Ascending aorta (tissue), 2 donors: ENCODE measurements at places on chromosomes 1 and 21.

DNA sequence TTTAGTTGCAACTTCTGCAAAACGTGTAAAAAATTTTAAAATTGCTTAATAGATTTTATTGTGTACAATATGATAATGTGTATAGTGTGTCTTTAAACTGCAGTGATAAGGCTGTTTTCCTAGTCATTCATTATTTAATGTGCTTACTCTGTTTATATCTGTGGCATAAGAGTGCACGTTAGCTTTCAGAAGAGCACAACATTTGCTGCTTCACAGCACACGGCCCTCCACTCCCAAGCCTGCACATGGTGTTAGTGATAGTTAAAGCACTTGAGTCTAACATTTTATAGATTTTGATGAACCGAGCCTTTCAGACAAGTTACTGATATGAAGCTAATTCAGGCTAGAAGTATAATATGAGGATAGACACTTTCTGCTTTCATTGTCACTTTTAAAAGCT, 120.6 kb downstream of the ADGRL2 start:
- H3K36me3 ChIP-seq: no peaks in the 10 kb centered on the region
- no peaks in the 10 kb centered on the region for H3K4me1 ChIP-seq
- no peak overlapping the region for H3K27ac ChIP-seq
- H3K4me3 ChIP-seq: no peak overlapping the region
- H3K27me3 ChIP-seq: no peaks in the 10 kb centered on the region
- DNase-seq: no peak

DNA sequence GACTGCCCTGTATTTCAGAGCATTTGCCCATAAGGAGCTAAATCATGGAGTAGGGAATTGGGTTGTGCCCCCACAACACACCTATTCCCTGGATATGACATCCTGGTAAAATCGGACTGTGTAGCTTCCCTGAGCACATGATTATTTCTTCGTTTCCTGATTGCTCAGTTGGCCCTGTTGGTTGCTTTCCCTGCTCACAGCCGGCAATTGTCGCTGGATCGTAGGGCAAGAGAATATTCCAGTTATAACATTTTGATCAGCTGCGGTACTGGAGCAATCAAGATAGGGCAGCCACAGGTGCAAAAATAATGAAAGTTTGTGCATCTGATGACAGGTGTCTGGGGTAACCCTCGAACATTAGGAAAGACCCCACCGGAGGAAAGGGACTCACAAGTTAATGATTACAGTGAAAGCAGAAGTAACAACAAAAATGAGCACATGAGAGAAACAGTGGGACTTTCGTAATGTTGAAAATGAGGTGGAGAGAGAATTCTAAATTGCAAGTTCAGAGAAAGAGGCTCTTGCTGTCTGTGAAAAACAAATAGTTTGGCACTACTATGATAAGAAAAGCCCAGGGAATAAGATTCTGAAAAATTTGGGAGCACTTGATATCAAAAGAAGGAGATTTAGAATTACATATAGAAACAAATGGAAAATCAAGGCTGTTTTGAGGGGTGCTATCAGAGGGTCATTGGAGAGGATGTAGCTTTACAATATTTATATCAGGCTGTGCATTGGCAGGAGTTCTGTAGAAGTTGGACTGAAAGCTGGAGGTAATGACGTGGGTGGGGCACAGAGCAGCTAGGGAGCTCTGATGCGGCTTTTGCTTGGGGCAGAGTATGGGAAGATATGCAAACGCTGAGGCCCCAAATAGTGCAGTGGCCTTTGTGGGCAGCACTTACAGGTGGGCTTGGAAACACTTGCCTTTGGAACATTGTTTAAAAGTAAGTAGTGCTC, at the start of gene MAB21L3:
MAB21L3 (plus strand) TSS at position 833 of the 957 bp plus-strand sequence. CDS start 1,217 bp downstream, outside the sequence.
- no peak within 1 kb of the TSS for H3K27ac ChIP-seq
- H3K36me3 ChIP-seq: no peaks in the 10 kb centered on the region
- H3K4me1 ChIP-seq: no peaks in the 10 kb centered on the region
- DNase-seq: no peak
- H3K4me3 ChIP-seq: no peak within 1 kb of the TSS

DNA sequence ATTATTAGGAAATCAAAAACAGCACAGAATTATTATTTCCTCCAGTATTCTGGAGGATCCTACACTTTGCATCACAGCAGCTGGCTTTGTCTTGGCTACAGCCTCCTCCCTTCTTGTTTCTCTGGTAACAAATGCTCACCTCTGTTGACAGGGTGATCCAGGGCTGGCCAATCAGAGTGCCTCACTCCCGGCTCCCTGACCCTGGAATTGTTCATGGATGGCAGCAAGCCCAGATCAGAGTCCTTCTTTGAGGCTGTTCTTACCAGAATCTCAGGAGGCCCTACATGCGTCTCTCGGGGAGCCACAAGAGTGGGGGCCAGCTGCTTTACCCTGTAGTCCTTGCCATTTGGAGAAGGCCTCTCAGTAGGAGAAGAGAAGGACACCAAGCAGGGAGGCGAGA, 48.4 kb upstream of the IGSF5 start:
- H3K36me3 ChIP-seq: no peaks in the 10 kb centered on the region
- no peaks in the 10 kb centered on the region for H3K4me1 ChIP-seq
- H3K27ac ChIP-seq: no peak overlapping the region
- H3K27me3 ChIP-seq: no peaks in the 10 kb centered on the region

- H3K27ac ChIP-seq: no peak overlapping the region
- H3K27me3 ChIP-seq: no peaks in the 10 kb centered on the region
- H3K36me3 ChIP-seq: no peaks in the 10 kb centered on the region
- H3K4me3 ChIP-seq: no peak overlapping the region
- no peaks in the 10 kb centered on the region for H3K4me1 ChIP-seq
- no peak for DNase-seq
Observed at GRCh38 chr1:31232689-31233088, 7.0 kb downstream of the NKAIN1 start.

DNA sequence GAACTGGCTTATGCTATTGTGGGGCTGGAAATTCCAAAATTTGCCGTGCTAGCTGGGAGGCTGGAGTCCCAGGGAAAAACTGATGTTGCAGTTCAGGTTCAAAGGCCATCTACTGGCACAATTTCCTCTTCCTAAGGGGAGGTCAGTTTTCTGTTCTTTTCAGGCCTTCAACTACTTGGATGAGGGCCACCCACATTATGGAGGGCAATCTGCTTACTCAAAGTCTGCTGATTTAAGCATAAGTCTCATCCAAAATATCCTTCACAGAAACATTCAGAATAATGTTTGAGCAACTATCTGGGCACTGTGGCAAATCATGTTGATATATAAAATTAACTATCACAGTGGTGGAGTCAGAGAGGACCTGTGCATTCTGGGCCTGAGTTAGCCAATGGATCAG, 21.2 kb upstream of the PTGFR start:
- H3K36me3 ChIP-seq: no peaks in the 10 kb centered on the region
- no peak overlapping the region for H3K27ac ChIP-seq
- DNase-seq: no peak
- H3K27me3 ChIP-seq: no peaks in the 10 kb centered on the region
- H3K4me3 ChIP-seq: no peak overlapping the region
- no peaks in the 10 kb centered on the region for H3K4me1 ChIP-seq

DNA sequence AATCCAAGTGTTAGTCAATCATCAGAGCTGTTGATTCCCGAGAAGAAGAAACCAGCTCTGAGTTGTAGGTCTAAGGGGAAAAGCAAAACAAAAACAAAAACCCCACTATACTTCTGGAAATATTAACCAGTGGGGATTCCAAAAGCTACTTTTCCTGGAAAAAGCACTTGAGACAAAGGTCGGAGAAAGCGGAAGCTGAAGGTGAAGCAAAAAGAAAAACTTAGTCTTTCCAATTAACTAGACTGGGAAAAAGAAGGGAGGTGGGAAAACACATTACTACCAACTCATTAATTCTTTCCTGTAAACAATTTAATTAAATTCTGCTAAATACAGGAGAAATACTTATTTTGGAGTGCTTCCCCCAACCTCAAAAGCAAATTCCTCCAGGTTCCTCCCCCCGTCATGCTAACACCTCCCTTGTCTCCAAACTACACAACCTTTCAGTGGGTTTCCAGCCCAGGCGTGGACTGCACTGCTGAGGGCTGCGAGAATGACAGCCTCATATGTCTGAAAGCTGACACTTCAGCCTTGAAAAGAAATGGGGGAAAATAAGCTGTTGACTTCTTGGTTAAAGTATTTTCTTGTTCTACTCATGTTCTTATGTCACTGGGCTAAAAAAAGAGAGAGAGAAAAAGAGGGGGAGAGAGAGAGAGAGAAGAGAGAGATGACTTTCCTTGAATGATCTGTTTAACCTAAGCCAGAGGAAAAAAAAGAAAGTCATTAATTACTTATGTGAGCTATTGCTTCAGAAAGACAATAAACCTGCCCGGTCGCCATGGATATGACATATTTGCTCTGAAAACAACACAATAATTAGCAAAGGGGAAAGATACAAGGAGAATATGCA, 5.1 kb downstream of the CASZ1 start:
- no peaks in the 10 kb centered on the region for H3K27me3 ChIP-seq
- no peaks in the 10 kb centered on the region for H3K36me3 ChIP-seq
- DNase-seq: no peak
- H3K27ac ChIP-seq: no peak overlapping the region

GRCh38 chr21:46549650-46550049, 55.2 kb downstream of the S100B start:
- no peaks in the 10 kb centered on the region for H3K4me1 ChIP-seq
- no peak overlapping the region for H3K4me3 ChIP-seq
- no peaks in the 10 kb centered on the region for H3K27me3 ChIP-seq
- peaks cover 91% of the 10 kb centered on the region for H3K36me3 ChIP-seq
- H3K27ac ChIP-seq: no peak overlapping the region

GRCh38 chr1:172680733-172681275, 21.9 kb downstream of the FASLG start:
- no peaks in the 10 kb centered on the region for H3K4me1 ChIP-seq
- no peak overlapping the region for H3K4me3 ChIP-seq
- no peaks in the 10 kb centered on the region for H3K36me3 ChIP-seq
- no peak overlapping the region for H3K27ac ChIP-seq

- H3K27me3 ChIP-seq: no peaks in the 10 kb centered on the region
- peaks cover 3% of the 10 kb centered on the region for H3K36me3 ChIP-seq
- H3K27ac ChIP-seq: no peak overlapping the region
- DNase-seq: no peak
- no peak overlapping the region for H3K4me3 ChIP-seq
Observed at GRCh38 chr1:29011775-29012174, 97.4 kb downstream of the EPB41 start.

DNA sequence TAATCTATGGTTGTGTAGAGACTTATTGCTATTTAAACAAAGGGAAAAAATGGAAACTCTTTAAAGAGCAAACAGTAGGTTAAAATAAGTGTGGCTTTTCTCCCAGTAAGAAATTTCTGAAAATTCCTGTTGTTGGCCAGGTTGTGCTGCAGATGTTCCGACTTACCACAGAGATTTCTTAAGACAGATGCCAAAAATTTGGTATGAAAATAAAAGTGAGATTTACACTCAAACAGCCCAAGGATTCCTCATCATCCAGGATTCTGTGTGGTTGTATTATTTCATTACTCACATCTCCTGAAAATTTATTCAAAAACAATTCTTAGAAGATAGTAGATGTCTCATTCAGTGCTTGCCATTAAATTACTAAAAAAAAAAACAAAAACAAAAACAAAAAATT, 296.7 kb upstream of the PTBP2 start:
- no peaks in the 10 kb centered on the region for H3K36me3 ChIP-seq
- H3K4me3 ChIP-seq: no peak overlapping the region
- DNase-seq: no peak
- no peaks in the 10 kb centered on the region for H3K27me3 ChIP-seq

DNA sequence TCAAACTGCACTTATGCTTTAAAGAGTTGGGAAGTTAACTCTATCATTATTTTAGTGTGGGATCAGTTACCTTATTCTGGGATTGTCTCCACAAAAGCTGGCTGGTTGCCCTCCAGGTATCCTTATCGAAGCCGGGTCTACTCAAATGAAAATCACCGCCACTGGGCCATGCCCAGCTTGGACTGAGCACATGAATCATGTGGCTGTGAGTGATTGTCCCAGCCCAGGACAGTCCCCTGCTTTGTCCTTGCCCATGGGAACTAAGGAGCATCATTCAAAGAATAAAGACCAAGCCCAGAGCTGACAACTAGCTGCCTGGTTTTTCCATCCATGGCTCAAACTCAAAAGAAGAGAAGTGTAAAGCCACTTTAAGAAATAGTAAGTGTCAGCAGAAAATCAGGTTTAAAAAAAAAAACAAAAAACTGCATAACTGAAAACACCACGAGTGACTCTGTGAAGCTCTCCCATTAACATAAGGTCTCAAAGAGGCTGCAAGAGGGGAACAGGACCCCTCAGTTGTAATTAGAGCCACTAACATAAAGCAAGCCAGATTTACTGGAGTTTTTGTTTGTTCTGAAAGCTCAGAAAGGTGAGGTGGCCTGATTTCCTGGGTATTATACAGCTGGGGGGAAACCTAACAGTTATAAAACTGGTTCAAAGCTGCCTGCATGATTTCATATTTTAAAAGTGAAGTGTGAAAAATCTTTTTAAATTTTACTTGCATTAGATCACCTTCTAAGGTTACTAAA, 91.5 kb downstream of the KIF14 start:
- peaks cover 3% of the 10 kb centered on the region for H3K4me1 ChIP-seq
- no peaks in the 10 kb centered on the region for H3K36me3 ChIP-seq
- no peak overlapping the region for H3K27ac ChIP-seq
- no peak for DNase-seq

DNA sequence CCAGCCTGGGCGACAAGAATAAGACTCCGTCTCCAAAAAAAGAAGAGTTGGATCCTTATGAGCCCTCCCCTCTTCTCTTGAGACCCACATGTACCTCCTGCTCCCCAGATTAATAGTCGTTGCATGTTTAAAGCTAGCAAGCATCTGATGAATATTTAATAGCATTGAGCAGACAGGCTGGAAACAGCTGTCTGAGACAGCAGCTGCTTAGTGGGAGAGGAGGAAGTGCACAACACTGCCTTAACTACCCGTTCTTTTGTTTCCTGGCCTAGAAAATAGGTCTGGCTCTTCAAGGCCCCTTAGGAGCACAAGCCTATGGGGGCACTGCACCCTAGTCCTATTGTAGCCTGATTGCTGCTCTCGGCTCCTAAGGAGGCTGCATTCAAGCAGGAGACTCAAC, 17.3 kb upstream of the TMEM39B start:
- H3K27ac ChIP-seq: no peak overlapping the region
- no peaks in the 10 kb centered on the region for H3K27me3 ChIP-seq
- no peak overlapping the region for H3K4me3 ChIP-seq
- no peaks in the 10 kb centered on the region for H3K4me1 ChIP-seq
- peaks cover 77% of the 10 kb centered on the region for H3K36me3 ChIP-seq

- no peaks in the 10 kb centered on the region for H3K4me1 ChIP-seq
- no peak overlapping the region for H3K27ac ChIP-seq
- H3K27me3 ChIP-seq: no peaks in the 10 kb centered on the region
- H3K4me3 ChIP-seq: no peak overlapping the region
- DNase-seq: no peak
Observed at GRCh38 chr1:201422436-201423030, 1.0 kb upstream of the TNNI1 start.

- H3K27ac ChIP-seq: no peak overlapping the region
- H3K27me3 ChIP-seq: no peaks in the 10 kb centered on the region
- peaks cover 3% of the 10 kb centered on the region for H3K4me1 ChIP-seq
- H3K36me3 ChIP-seq: peaks cover 25% of the 10 kb centered on the region
- no peak overlapping the region for H3K4me3 ChIP-seq
- no peak for DNase-seq
Observed at GRCh38 chr1:168187177-168187576, 8.4 kb downstream of the TIPRL start.

- H3K4me3 ChIP-seq: no peak overlapping the region
- peaks cover 17% of the 10 kb centered on the region for H3K4me1 ChIP-seq
- no peaks in the 10 kb centered on the region for H3K27me3 ChIP-seq
- H3K36me3 ChIP-seq: no peaks in the 10 kb centered on the region
Observed at GRCh38 chr1:95084317-95085176, 11.8 kb upstream of the ALG14 start.

GRCh38 chr1:196001188-196001587, 607.1 kb downstream of the KCNT2 start:
- H3K27ac ChIP-seq: no peak overlapping the region
- no peak overlapping the region for H3K4me3 ChIP-seq
- H3K36me3 ChIP-seq: no peaks in the 10 kb centered on the region
- H3K4me1 ChIP-seq: no peaks in the 10 kb centered on the region
- no peak for DNase-seq
- no peaks in the 10 kb centered on the region for H3K27me3 ChIP-seq
